ENCODE measurements at places on chromosomes 13 and 19.

- DNase-seq: no peak
These were observed 7.0 kb downstream of the FAM124A start for GRCh38 chr13:51229101-51229719.

DNA sequence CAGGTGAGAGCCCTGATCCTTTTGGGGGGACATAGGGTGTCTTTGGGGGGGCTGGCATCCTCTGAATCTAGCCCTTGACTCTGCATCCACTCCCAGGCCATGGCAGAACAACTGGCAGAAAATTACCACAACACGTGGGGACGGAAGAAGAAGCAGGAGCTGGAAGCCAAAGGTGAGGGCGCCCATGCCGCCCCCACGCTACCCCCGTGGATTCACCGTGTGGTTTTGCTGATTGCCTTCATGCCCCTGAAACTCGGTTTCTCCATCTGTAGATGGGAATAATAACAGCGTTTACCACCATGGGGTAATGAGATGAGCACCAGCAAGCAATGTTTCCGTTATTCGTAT is 72.9 kb downstream of the RYR1 start:
- no peak for DNase-seq

DNA sequence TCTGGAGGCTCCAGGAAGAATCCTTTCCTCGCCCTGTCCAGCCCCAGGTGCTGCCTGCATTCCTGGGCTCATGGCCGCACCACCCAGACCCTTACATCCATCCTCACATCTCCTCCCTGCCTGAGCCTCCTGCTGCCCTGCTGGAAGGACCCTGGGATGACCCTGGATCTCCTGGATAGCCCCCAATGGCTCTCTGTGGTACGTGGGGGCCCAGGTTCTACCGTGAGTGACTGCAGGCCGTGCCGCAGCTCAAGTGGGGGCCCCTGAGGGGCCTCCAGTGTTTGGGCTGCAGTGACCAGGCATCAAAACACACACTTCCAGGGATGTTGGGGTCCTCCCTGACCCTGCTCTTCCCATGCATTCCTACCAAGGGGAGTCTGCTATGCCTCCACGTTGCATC is 8.3 kb upstream of the MCF2L start:
- no peak for DNase-seq

DNA sequence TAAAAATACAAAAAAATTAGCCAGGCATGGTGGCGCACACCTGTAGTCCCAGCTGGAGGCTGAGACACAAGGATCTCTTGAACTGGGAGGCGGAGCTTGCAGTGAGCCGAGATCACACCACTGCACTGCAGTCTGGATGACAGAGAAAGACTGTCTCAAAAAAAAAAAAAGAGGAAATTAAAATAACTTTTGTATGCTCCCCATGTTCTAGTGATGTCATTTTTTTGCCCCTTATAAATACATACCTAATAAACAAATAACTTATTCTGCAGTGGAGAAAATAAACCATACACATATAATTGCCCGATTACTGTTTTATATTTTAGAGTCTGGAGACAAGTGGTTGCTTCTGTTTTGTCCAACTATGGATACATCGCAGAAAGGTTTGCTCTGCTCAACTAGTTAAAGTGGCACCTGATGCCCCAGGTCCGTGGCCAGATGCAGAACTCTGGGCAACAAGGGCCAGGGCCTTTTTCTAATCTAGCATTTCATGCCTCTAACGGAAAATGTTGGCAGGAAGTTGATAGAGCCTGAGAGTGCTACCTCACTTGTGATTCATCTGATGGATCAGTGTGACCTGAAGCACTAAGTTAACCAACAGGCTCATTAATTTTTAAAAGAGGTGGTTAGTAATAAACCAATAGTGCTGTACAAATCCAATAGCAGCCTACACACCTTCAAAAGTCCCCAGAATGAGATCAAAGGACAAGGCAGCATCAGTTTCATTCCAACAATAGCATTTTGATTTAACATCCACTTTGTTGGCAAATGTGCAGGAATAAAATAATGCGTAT is 18.8 kb downstream of the UBE2L5 start:
- no peak for DNase-seq

DNA sequence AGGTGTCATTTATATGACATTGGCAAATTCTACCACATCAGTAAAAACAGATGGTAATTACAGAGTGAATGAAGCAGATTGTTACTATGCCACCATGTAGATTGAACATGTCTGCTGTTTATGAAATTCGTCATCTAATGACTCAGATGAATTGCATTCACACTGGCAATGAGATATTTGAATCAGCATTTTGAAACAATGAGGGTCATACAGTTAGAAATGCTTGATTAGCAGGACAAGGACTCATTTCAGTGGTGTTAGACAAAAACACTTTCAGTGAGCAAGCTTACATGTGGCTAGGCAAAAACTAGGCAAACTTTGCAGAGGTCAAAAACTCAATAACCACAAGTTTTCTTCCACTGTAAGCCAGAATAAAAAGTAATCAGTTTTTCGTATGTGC is 1165.0 kb downstream of the SLITRK1 start:
- no peak for DNase-seq
